Renal cortex interstitium (tissue), 15 donors: ENCODE measurements at places on chromosomes 5 and 9.

GRCh38 chr5:170628691-170629565, 125.1 kb downstream of the KCNIP1 start:
- no peak for DNase-seq

GRCh38 chr5:171705830-171706468, 79.7 kb upstream of the SMIM23 start:
- no peak for DNase-seq

DNA sequence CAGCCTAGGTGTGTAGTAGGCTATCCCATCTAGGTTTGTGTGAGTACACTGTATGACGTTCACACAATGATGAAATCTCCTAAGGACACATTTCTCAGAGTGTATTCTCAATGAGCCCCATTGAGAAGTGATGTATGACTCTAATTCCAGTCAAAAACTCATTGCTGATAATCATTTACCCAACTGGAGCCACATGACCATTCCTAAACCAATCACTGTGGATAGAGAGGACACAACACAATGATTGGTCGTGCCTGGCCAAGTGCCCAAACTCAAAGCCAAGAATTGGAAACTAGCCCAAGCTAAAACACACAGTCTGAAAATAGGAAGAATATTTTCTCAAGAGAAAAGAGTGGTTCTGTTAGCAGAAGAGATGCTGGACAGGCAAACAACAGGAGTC, 191.2 kb downstream of the ZNF462 start:
- no peak for DNase-seq

- DNase-seq: no peak
Observed at GRCh38 chr5:141986072-141986471, 17.2 kb downstream of the RNF14 start.

- DNase-seq: no peak
Observed at GRCh38 chr9:132943651-132944293, 644 bp downstream of the TSC1 start.

DNA sequence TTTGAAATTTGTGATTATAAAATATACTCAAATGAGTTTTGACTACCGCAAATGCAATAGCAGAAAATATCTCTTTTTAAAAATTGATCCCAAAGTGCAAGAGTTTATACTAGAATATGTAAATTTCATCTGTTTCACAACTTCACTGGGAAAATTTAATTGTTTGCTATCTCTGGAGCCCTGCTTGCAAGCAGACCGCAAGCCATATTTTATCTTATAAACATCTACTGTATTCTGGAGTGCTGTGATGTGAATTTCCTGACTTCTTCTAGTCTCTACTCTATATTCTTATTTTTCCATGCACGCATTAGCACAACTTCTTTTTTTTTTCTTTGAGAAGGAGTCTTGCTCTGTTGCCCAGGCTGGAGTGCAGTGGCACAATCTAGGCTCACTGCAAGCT, 98.7 kb downstream of the DROSHA start:
- DNase-seq: no peak

- DNase-seq: no peak
Observed at GRCh38 chr9:88501086-88501485, 33.9 kb upstream of the NXNL2 start.

GRCh38 chr9:125439434-125440272, 178.0 kb downstream of the GAPVD1 start:
- no peak for DNase-seq

DNA sequence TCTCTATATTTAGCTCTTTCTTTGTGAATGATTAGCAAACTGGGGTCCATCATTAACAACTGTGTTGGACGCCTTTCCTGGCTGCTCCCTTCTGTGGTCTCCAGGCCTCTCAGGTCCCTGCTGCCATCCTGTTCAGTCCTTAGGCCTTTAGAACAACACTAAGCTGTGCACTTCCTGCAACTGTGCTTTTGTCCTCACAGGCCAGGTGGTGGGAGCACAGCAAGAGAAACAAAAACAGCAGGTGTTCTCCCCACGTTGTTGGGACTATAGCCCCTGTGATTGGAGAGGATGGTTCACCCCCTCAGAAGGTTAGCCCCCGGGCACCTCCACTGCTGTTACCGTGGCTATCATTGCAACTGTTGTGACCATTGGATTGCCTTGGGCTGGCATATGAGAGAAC, 41.7 kb upstream of the CLINT1 start:
- DNase-seq: no peak

- DNase-seq: peak; percentile 36
Observed at GRCh38 chr5:134003817-134004625, 754 bp downstream of the VDAC1 start.

- no peak for DNase-seq
Observed at GRCh38 chr9:615756-616155, 225.7 kb upstream of the DMRT1 start.

DNA sequence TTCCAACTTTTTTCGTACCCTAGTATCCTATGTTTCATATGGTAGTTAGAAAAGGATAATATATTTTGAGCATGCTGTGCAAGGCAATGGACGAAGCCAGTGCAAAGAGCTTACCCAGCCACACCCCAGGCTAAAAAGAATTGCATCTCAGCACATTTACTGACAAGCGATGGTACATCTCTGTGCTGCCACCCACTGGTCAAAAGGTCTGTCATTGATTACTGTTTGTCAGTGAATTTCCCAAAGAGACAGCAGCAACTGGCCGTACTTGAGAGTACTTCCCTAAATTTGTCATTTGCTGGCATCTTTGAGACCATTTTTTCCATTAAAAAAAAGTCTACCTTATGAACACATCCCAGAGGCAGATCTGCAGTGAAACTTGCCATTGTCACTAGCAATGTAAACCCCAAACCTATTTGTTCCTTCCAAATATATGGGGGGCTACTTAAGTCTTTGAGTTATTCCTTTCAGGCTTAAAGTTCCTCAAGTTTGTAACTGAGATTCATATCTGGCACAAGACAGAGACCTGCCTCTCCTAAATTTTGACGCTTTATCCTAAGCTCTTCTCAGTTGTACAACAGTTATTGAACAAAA, 184.3 kb downstream of the CTNND2 start:
- DNase-seq: peak; percentile 17

DNA sequence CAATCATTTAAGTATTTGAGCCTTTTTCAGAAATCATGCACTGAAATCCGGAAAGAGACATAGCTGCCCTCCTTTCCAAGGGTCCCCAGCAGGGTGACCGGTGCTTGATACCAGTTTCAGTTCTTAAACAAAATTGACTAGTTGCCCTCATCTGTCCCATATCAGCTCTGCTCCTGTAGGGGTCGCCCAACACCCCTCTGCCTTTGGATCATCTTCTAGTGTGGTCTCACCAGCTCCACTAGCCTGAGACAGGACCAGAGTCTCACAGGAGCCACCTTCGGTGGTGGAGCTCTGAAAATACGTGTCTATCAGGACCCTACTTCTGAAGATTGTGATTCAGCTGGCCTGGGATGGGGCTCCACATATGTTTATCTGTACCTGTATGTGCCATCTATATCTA, 428.2 kb downstream of the ENC1 start:
- no peak for DNase-seq

DNA sequence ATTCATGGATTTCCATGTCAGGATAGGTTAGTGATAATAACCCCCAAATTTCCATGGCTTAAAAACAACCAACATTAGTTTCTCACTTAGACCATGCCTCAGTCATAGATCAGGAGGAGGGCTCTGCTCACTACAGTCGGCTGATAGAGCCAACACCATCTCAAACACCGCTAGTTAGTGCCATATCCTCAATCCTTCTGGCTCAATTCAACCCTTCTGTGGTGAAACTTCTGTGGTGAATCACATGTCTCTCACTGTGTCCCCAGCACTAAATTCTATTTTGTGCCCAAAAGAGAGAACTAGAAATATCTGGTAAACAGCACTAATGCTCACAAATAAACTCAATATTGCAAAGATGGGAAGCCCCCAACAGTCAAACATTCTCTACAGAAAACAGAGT, 21.1 kb downstream of the ECPAS start:
- no peak for DNase-seq

- no peak for DNase-seq
Observed at GRCh38 chr5:133385346-133385745, 227.0 kb downstream of the FSTL4 start.

- DNase-seq: no peak
Observed at GRCh38 chr9:107367727-107368502, 84.8 kb downstream of the RAD23B start.

DNA sequence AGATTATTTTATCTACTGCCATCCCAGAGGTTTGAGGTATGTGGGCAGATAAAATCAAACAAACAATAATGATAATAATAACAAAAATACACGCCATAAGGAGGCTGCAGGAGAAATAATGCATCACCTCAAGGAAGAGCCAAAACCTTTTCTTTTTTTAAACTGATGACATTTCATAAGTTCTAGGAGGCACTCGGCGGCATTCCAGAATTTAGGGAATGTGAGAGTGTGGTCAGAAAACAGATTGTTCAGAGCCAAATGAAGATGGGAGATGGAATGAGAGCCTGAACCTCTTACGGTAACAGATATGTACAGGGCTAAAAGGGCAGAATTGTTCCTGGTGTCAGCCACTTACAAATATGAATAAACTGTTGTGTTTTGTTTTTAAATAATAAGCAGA, 615.0 kb upstream of the CHD1 start:
- no peak for DNase-seq

DNA sequence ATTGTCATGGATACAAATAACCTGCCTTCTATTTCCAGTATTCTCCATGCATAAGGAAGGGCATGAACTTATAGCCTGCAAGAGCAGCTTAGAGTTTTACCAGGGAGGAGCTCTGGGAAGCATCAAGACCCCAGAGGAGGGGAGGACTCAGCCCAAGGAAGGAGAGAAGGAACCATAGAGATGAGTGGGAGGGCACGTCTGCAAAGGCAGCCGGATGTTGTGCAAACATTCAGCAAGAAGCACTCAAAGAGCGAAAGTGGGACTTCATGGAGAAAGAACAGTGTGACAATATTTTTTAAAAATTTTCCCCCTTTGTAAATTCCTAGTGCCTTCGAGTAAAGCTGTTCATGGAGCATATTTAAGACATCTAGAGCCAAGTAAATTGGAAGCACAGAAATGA, 270.1 kb upstream of the PTGER4 start:
- no peak for DNase-seq

DNA sequence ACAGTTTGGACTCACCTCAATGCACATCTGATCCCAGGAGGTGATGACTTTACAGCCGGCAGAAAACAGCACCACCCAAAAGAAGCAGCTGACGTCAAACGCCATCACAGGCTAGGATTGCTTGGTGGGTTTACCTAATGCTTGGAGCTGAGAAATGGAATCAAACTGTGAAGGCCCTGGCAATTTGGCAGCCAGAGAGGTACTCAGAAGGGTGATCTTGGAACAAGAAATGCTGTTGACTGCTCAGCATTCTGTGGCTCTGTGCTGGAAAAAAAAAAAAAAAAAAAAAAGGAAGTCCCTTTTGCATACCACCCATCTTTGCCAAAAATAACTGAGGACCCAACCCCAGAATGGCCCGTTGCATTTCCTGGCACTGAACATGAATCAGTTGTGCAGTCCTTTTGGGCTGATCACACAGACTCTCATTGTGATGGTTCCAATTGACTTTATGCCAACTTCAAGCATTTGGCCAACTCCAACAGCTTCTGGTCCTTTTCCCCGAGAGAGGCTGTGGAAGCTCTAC, at the start of gene CD180:
CD180 (minus strand) TSS at position 263 of the 523 bp plus-strand sequence; CDS start at position 105, 158 bp downstream.
- DNase-seq: no peak

GRCh38 chr5:126720369-126720768, 56.6 kb upstream of the LMNB1 start:
- no peak for DNase-seq

GRCh38 chr9:137252555-137253506, 1.7 kb downstream of the STPG3 start:
- DNase-seq: no peak

- DNase-seq: no peak
Observed at GRCh38 chr9:127844821-127845359, 9.6 kb downstream of the ENG start.

GRCh38 chr5:35870605-35871004, 13.9 kb downstream of the IL7R start:
- DNase-seq: no peak

GRCh38 chr5:178203670-178204181, 607 bp upstream of the HNRNPAB start:
- no peak for DNase-seq

GRCh38 chr5:116446356-116447005, 128.1 kb downstream of the SEMA6A start:
- DNase-seq: no peak

DNA sequence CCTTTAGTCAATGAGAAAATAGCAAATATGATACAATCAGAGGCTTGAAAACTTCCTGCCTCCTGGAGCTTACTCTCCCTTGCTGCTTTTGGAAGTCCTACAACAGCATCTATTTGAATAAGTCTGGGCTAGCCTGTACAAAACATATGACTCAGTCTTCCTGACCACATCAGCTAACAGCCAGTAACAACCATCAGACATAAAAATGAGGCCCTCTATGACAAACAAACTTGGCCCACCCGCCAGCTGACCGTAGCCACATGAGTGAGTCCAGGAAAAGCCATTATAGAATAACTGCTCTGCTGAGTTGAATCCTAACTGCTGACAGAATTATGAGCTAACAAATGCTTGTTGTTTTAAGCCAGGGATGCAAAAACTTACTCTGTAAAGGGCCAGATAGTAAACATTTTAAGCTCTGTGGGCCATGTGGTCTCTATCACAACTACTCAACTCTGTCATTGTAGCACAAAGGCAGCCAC, 347.6 kb downstream of the PTPRD start:
- DNase-seq: peak; percentile 33

DNA sequence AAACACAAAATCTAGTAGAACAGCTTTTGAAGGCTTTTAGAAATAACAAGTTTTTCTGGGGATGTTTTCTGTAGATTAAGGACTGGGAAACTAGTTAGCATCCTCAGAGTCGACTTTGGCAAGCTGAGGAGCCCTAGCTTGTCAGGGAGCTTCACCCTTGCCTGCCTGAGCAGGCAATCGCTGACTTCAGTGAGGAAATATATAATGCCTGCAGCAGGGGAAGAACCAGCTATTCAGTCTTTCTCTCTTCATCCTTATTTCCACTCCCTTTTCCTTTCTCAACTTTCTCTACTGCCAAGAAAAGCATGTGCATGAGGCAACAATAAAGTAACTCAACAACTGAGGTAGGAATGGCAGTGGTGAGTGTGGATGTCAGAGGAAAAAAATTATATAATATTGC, 54.7 kb downstream of the PLK2 start:
- DNase-seq: no peak

GRCh38 chr5:158591301-158591863, 508.3 kb downstream of the EBF1 start:
- no peak for DNase-seq

- no peak for DNase-seq
Observed at GRCh38 chr5:58317808-58318207, 142.1 kb downstream of the PLK2 start.

- DNase-seq: no peak
Observed at GRCh38 chr9:125629446-125629845, 77.6 kb downstream of the MAPKAP1 start.

GRCh38 chr9:70442328-70442848, 27.9 kb upstream of the KLF9 start:
- DNase-seq: no peak

DNA sequence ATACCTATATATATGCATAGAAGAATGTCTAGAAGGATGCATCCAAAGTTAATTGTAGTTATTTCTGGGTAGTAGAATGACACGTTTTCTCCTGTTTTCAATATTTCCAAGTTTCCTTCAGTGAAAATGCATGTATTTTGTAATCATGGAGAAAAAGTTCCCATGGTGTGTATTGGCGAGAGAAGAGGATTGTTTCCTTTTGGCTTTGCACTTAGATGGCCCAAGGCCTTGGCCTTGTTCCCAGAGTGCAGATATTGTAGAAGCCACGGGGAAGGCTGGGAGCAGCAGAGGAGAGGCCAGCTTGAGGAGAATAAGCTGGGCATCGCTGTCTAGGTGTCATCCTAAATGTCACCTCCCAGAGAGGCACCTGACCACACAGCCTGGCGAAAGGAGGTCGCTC, 44.0 kb downstream of the IRF1 start:
- no peak for DNase-seq
